ENCODE measurements at places on chromosomes 3 and 15.

DNA sequence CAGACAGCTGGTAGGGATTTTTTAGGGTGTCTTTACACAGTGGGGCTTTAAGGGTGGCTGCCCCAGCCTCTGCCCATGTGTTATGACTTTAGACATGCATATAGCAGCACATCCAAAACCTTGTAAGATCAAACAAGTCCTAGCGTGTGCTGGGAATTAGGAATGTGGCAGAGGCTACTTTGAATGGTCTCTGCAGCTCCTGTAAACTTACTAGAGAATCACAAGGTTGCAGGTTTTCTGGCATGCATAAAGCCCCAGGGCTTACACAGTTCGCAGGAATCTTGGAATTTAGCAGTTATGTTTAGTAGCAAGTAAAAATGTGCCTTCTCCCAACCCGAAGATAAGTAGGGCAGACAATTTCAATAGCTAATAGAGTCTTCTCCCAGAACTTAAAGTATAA is 46.9 kb upstream of the COL6A6 start:
- no peak for DNase-seq

DNA sequence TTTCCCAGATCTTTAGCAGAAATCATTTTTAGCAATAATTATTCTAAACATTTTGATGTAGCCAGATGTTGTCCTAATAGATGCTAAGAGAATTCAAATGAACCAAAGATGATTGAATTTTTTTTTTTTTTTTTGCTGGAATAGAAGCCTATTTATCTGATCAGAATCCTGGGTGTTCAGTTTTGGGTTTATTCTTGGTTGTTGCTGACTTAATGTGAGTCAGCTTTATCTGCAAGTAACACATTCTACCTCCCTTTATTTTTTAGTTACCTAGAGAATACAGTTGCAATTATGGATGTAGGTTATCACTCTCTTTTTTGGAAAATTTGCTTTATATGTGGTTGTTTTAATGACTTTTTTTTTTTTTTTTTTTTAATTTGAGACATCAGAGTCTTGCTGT is 6.4 kb downstream of the CEP97 start:
- no peak for DNase-seq

GRCh38 chr3:177484926-177485325 is 287.6 kb upstream of the TBL1XR1 start:
- DNase-seq, result no peak

DNA sequence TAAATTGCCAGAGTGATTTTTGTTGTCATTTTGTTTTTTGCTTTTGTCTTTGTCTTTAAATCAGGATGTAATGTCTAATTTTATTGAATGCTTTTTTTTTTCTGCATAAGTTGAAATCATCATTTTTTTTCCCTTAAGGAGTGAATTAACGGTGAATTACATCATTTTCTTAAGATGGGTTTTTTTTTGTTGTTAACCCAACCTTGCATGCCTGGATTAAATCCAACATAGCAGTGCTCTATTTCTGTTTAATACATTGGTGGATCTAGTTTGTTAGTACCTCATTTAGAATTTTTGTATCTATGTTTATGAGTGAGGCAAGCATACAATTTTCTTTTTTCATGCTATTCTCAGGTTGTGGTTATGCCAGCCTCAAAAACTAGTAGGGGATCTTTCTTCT is 186.4 kb upstream of the TMC3 start:
- DNase-seq, result no peak

GRCh38 chr3:172182797-172183196 is 143.4 kb downstream of the FNDC3B start:
- DNase-seq, result no peak

DNA sequence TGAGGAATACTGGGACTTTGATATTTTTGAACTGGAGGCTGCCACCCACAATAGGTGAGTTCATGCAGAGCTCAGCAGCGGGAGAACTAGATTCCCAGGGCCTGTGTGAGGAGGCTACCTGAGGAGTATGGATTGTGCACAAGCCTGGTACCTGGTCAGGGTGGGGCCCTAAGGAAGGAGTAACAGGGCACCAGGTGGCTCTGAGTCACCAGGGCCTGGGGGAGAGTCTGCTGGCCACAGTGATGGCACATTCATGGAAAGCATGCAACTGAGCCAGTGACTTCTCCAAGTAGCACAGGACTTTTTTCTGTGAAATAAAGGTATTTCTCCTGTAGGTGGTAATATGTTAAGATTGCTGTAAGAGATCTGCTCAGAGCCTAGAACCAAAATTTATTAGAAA is 134.4 kb downstream of the PDE8A start:
- DNase-seq, result no peak

DNA sequence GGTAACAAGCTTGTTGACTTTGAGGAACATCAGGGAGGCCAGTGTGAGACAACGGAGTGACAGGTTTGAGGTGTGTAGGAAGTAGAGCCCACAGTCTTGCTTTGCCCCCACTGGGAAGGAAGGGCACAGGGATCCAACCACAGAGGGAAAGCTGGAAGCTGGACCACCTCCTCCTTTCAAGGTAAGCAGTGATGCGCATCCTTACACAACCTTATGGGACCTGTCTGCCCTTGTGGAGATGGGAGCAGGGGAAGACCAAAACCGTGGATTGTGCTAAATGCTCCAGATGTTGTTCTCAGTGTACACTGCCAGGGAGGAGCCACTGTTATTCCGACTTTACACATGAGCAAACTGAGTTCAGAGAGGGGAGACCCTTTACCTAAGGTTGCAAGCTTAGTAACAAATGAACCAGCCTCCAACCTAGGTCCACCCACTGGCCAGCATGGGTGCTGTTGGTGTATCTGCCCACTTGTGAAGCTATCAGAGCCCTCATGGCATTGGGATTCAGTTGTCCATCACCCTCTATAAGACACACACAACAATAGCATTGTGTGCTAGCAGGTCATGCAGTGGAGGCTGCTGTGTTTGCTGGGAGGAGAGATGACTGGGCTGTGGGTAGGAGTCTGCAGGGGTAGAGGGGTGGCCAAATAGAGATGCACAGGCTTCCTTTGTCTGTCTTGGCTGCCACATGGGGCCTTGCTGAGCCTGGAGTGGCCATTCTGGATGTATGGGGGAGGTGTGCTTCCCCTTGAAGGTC is 586 bp upstream of the LSMEM2 start:
- DNase-seq, result no peak

GRCh38 chr15:91254766-91255165 is 154.7 kb downstream of the SV2B start:
- no peak for DNase-seq

- no peak for DNase-seq
Measured at GRCh38 chr3:13263770-13264467, 156.2 kb downstream of the NUP210 start.

- DNase-seq, result no peak
Measured at GRCh38 chr3:17313746-17314145, 428.7 kb downstream of the TBC1D5 start.

GRCh38 chr15:22978691-22979237 is 1.4 kb downstream of the CYFIP1 start:
- DNase-seq, result no peak

- no peak for DNase-seq
Measured at GRCh38 chr3:100023150-100023549, 91.2 kb downstream of the FILIP1L start.

GRCh38 chr3:26018889-26019288 is 229.0 kb downstream of the OXSM start:
- no peak for DNase-seq

- DNase-seq, result no peak
Measured at GRCh38 chr3:183182073-183182472, 19.5 kb upstream of the LAMP3 start.

DNA sequence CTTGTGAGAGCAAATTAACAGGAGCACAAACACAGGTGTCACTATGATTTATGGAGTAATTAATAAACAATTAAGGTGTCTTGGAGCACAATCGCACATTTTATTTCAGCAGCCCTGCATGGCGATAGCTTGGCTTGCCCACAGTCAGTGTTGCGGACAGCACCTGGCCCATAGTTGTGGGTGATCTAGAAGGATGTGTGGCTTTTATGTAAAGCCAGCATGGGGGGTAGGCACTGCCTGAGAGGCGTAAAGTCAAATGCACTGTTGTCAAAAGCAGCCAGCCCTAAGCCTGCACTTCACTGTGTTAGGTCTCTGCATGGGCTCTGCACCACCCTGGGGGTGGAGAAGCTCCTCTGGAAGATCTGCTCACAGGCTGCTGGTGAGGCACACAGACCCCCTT is 177.4 kb upstream of the PPP2R3A start:
- no peak for DNase-seq

DNA sequence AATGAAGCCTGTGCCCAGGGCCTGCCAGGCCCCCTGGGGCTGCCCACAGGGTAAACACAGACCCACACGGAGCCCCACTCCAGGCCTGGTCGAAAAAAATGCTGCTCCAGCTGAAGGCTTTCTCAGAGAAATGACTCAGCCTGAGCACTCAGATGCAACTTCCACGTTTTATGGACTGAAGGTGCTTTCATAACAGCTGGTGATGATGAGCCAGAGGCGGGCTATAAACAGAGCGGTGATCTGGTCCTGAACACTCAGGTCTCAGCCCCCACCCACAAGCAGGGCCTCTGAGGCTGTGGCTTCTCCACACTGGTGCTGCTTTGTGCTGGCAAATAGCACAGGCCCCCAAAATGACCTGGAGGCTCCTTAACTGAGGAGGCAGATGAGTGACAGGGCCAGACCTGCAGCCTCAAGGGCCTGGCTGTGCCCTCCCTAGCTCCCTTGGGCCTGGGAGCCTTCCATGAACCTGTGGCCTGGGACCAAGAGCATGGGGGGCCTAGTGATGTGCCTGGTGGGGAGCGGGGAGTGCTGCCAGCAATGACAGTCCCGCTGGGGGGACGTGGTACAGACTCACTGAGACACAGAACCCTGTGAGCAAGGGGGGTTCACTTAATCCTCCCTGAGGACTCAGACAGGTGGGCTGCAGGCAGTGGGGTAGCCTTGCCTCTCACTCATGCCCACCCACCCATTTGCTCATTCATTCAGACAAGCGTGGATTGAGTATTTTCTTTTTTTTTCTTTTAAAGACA is 23.0 kb upstream of the FURIN start:
- DNase-seq, result peak; percentile 29

- peak; percentile 61 for DNase-seq
Measured at GRCh38 chr15:65318870-65319356, 14.4 kb downstream of the RNU5B-1 start.

- DNase-seq, result peak; percentile 75
Measured at GRCh38 chr3:46065294-46065705, 38.0 kb upstream of the XCR1 start.

DNA sequence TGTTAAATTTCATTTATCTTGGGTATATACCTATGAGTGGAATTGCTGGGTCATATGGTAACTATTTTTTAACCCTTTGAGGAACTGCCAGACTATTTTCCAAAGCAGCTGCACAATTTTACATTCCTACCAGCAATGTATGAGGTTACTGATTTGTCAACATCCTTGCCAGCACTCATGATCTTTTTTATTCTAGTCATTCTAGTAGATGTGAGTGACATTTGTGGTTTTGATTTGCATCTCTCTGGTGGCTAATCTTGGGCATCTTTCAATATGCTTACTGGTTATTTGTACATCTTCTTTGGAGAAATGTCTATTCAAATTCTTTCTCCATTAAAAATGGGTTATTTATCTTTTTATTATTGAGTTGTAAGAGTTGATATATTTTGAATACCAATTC is 21.3 kb upstream of the LRRC58 start:
- DNase-seq, result no peak

DNA sequence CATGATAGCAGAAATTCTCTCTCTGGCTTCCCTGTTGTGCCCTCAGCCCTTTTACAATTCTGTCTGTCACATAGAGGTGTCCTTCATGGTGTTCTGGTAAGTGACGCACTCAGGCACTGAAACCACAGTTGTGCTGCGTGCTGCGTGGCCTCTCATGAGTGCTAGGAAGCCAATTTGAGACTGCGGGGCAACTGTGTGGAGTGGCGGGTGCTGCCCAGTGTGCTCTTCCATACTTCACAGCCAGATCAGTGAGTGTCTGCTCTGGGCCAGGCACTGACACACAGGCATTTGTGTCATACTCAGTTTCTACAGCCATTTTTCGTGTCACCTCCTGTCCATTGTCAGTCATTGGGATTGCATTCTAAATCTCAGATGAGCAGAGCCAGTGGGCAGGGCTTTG is 133.1 kb upstream of the PLXNA1 start:
- DNase-seq, result no peak

GRCh38 chr15:57012556-57012955 is 94.1 kb downstream of the TCF12 start:
- no peak for DNase-seq

GRCh38 chr3:136311261-136311660 is 61.1 kb downstream of the PCCB start:
- no peak for DNase-seq

- DNase-seq, result no peak
Measured at GRCh38 chr3:160856450-160856849, 100.4 kb downstream of the PPM1L start.

DNA sequence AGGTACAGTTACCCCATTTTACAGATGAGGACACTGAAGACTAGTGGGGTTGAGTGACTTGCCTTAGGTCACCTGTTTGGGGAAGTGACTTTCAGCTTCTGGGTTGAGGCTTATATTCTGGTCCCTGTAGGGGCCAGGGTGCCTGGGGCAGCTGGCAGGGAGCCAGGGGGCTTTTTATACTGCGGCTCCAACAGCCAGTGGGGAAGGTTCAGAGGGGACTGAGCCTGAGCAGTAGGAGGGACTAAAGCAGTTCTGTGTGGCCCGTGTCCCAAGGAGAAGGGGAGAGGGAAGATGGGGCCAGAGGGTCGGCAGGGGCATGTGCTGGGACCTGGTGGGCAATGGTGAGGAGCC is 37.7 kb downstream of the SLC6A6 start:
- DNase-seq, result no peak

DNA sequence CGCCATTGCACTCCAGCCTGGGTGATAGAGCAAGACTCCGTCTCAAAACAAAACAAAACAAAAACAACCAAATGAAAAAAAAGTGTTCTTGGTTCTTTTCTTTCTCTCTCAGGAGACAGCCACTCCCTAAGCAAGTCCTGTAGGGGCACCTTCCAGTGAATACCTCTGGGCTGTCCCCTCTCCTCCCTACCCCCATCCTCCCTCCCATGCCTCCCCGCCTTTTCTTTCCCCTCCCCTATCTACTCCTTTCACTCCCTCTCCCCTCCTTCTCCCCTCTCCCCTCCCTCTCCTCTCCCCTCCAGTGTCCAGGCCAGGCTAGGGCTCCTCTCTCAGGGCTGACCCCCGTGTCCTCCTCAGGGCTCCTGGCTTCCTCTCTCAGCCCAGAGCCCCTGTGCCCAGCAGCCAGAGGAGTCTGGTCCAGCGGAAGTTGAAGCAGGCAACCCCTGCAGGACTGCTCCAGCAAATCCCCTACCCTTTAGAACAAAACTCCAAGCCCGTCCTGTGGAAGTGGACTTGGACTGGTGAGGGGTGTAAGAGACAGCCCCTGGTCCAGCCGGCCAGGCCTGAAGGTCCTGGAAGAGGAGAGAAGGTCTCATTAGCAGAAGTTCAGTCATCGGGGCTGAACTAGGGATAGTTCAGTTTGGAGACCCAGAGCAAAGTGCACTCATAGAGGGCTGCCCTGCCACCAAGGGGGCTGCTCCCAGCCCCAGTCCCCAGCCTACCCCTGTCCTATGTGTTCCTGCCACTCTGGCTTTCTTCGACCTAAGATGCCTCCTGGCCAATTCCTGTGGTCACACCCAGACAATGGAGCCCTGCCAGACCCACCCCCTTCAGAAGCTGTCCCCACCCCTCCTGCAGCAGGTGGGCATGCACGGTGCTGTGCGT is 79.8 kb upstream of the IQSEC1 start:
- DNase-seq, result no peak

- no peak for DNase-seq
Measured at GRCh38 chr3:190381441-190381840, 6.5 kb upstream of the CLDN16 start.

All from activated T-helper 9 cell treated with anti-CD3 and anti-CD28 coated beads, Interleukin-2, amount 50 U/mL, for 16 hours (primary cell).